ENCODE measurements at places on chromosomes 7 and 10.
A peak's percentile ranks its signal among the peaks of the same experiment; 100 is the strongest.

- no peak for DNase-seq
These were observed 554.3 kb downstream of the GRM8 start for GRCh38 chr7:126698446-126698845.

- no peak for DNase-seq
These were observed 1.2 kb downstream of the FGF8 start for GRCh38 chr10:101774589-101775272.

DNA sequence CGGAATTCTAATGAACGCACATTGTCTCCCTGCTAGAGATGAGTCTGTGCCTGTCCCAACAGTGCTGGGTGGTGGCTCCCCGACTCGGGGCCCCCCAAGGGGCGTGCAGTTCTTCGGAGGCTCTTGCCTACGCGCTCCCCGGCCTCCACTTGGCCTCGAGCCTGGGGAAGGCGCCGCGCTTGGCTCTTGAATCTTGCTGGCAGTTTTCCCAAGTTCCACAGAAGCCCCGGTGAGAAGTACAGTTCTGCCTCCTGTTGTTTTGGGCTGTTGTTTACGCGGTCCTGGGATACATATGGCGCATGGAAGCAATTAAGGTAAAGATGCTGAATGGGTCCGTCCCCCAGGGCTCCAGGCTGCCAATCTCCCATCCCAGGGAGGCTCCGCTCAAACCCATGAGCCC, 32.6 kb upstream of the UNCX start:
- DNase-seq: no peak

- DNase-seq: peak; percentile 36
These were observed 19.2 kb upstream of the SMO start for GRCh38 chr7:129169171-129169671.

DNA sequence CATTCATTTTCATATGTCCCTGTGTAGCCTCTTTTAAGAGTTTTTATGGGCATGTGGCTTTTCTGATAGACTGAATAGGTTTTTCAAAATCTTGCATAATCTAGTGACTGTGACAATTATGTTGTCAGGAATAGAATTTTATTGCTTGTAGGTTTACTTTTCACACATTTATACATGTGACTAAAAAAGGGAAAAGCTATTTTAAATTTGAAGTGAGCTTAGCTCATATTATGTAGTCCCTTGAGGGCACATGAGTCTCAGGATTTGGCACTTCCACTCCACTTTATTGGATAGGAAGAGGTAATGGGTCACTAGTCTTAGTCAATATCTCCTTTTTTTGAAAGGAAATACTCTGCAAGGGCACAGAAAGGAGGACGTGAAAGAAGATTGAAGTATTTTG, 247.3 kb downstream of the SUGCT start:
- DNase-seq: no peak

- DNase-seq: no peak
These were observed 661.2 kb upstream of the GALNT17 start for GRCh38 chr7:70470746-70471145.

- no peak for DNase-seq
These were observed 119.5 kb downstream of the CPED1 start for GRCh38 chr7:121107923-121108498.

DNA sequence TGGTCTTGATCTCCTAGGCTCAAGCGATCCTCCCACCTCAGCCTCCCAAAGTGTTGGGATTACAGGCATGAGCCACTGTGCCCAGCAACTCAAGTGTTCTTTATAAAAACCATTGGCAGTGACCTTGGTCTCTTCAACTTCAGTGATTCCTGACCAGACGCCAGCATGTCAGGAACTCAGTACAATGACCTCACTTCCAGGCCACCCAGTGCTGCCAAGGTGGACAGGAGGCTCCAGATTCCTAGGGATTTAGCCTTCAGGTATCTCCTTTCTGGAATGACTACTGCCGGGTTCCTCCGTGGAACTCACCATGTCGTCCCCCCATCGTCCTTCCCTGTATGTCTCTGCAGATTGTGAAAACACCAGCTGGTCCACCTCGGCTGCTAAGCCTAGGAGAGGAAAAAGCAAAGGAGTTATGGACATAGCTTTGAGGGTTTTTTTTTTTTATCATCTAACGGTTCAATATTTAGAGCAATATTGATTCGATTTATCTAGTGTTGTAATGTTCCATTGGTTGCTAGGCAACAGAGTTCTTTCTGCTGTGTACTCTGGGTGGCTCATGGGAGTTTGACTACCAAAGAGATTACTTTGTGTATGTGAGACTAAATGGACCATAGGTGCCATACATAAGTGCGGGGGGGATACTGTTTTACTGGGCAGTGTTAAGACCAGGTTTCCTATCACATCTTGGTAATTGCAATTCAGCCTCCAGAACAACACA, 425.8 kb upstream of the AUTS2 start:
- DNase-seq: no peak

GRCh38 chr7:9719721-9720120, 1254.0 kb upstream of the PHF14 start:
- DNase-seq: no peak

- no peak for DNase-seq
These were observed 259.9 kb upstream of the ZMIZ1 start for GRCh38 chr10:78808736-78809367.

DNA sequence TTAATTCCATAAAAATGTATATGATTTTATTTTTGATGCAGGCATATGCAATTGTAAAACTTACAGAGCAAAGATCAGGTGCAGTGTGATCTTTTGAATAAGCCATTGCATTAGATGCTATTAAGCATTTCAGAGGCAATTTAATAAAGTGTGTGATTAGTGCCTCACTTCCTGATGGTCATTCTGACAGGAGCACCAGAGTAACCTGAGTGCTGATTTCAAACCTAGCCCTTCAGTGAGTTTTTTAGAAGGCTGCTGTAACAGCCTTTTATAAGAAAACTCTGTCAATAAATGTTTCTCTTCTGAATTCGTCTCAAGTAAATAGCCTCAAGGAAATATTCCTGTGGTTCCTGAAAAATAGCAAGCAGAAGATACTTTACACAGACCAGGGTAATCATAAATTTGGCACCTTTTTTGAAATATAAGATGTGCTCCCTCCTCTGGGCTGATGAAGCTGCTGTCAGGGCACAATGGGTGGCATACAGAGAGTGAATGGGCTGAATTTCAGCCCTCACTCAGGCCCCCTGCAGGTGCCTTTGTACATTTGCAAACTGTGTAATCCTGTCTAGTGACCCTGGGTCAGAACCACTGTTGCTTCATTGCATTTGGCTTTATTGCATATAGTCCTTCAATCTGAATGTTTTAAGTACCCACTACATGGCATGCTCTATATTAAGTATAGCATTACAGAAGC, 193.7 kb upstream of the CSTF2T start:
- no peak for DNase-seq

DNA sequence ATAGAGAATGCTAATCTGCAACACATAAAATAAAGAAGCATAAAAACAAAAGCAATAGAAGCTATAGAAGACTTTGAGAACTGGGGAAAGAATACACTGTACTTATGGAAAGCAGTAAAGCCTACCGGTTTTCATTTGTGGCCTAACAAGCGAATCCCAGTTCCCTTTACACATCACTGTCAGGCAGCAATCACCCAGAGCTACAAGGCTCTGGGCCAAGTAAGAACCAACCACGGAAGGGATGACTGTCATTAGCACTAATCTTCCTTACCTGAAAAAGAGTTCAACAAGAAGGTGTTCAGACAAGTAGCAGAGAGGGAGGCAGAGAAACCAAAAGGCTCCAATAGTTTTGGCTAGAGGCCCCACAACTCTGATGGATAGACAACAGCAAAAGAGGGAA, 15.0 kb downstream of the CCDC6 start:
- no peak for DNase-seq

DNA sequence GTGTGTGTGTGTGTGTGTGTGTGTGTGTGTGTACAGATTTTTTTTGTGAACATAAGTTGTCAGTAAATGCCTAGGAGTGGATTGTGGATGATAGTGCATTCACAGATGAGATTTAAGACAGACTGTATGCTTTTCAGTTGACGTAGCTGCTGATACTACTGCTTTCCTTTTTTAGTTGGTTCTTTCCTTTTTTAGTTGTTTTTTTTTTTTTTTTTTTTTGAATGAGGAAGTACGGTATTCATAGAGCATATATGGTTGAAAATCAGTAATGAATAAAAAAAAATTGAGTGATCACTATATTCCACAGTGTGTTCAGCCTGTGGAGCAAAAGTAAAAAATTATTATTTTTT, 80.5 kb downstream of the RBM33 start:
- DNase-seq: no peak

- DNase-seq: no peak
These were observed 57.6 kb downstream of the ADCYAP1R1 start for GRCh38 chr7:31109751-31110150.

DNA sequence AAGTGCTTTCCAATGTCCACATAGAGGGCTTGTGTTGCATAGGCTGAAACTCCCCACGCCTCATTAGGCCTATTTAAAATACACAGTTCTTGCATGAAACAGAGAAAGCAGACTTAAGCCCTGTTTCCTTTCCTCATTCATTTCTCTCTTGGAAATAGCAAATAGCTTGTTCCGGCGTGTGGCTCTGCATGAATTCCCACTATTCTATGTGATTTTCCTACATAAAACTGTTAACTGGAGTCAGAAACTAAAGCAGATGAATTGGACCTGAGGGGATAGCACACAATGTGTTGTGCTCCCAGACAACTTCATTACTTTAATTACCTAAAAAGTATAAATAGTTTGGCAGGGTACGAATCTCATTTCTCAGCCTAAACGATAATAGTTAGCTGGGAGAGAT, 981.5 kb downstream of the SORCS1 start:
- DNase-seq: no peak

DNA sequence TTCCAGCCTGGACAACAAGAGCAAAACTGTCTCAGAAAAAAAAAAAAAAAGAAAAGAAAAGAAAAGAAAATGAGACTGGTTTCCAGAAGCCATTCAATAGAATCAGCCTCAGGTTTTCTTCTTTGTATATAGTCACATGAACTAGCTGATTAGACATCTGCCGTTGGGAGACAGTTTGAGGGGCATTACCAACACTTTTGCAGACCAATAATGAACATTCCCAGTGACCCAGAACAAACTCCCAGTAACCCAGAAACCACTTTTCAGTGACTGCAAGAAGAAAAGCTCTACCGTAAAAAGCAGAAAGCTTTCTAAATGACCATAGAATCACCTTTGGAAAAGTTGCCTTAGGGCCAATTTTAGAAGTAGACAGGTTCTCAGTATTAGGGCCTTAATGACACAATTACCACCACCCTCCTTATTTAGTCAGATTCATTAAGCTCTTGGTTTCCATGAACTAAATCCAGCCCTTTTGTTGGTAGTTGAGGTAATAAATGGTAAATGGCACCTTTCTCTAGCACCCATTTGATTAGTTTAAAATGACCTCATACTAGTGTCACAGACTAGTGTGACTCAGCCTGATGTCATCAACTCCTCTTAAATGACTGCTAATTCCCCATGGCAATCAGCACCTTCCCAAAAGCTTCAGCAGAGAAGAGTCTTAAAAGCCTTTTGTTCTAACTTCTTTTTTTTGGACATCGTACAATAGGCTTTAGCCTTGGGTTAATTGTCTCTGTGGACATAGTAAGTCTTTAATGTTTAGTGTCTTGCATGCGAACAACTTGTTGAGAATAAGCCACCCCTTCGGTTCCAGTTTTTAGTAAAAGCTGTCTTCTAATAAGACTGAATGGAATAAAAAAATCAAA, 33.6 kb upstream of the XRCC2 start:
- DNase-seq: no peak

GRCh38 chr10:14508725-14509124, 178.0 kb upstream of the FRMD4A start:
- no peak for DNase-seq

DNA sequence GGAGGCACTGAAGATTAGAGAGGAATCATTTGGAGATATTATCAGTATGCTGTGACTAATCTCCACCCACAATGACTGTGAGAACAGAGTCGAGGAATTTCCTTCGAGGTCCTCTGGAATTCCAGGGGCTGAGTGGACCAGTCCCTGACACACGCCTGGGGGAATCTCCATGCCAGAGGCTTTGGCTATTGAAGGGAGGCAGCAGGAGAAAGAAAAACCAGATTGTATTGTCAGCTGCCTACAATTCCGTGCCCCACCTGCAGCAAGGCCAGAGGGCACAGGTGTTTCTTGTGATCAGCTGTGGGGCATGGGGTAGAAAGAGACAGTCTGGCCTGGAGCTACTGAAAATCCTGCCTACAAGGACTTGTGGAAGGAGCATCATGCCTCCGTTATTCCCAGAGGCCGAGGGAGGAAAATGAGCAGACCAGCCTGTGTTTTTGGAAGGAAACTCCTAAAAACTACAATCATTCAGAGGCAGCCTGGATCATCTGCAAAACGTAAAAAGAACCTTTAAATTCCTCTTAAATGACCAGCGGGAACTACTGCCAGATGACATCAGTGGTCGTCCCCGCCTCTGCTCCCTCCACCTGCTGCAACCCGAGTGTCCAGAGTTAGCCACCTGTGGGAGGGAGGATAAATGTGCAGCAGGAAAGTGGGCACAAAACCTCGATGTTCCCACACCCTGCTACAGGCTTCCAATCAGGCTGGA, 25.4 kb upstream of the ANK3 start:
- no peak for DNase-seq

DNA sequence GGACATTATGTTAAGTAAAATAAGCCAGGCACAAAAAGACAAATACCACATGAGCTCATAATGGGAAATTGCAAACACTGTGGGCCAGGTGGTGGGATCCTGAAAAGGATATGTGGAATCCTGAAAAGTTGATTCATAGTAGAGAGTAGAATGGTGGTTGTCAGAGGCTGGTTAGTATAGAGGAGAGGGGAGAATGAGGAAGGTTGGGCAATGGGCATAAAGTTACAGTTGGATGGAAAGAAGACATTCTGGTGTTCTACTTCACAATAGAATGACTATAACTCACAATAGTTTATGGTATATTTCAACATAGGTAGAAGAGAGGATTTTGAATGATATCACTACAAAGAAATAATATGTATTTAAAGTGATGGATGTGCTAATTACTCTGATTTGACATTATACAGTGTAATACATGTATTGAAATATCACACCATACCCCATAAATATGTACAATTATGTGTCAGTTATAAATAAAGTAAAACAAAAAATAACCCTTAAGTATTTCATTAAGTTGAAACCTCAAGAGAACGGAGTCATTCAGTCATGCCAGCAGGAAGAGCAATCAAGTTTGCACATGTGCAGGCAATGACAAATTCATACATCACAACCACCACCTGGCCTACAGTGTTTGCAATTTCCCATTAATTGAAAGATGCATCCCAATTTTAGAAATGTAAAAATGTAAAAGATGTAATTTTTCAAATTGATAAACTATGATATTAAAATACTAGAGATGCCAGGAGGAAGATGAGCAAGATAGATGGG, 156.7 kb downstream of the MAGI2 start:
- no peak for DNase-seq

DNA sequence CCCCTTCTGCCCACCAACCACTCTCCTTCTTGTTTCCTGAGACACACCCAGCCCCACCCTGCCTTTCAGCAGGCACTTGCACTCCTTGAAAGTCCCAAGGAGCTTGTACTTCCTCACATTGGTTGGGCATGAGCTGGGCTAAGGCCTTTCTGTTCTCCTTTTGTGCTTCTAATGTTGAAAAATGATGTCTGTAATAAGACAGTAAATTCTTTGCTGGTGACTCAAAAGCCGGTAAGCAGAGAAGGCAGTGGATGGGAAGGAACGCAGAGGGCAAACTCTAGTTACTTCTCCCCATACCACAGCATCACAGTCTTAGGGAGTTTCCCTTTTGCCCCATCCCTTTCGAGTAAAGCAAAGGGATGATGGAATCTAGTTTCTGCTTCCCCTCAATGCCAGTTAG, 185.6 kb downstream of the PLXNA4 start:
- DNase-seq: no peak

GRCh38 chr7:151304856-151305255, 36.8 kb upstream of the NUB1 start:
- DNase-seq: no peak
